Activated naive CD4-positive, alpha-beta T cell treated with anti-CD3 and anti-CD28 coated beads for 36 hours (primary cell): ENCODE measurements at places on chromosomes 4 and X. TPM values are rescaled to one million over a fixed set of nuclear protein-coding genes. Genes with fewer than 3 reads are reported as not detected.

DNA sequence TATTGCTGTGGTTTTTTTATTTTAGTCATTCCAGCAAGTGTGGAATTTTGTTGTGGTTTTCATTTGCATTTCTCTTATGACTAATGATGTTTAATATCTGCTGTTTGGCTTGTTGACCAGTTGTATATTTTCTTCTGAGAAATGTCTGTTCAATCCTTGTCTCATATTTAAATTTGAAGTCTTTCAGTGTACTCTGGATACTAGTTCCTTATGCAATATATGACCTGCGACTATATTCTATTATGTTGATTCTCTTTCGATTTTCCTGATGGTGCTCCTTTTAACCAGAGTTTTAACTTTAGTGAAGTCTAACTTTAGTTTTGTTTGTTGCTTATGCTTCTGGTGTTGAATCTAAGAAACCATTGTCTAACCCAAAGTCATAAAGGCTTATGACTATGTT lies 1528.0 kb downstream of the TECRL start:
- no peak overlapping the region for H3K27ac ChIP-seq
- DNase-seq = no peak
- H3K27me3 ChIP-seq = no peaks in the 10 kb centered on the region
- H3K4me1 ChIP-seq = no peaks in the 10 kb centered on the region
- H3K36me3 ChIP-seq = no peaks in the 10 kb centered on the region
- no peak overlapping the region for H3K4me3 ChIP-seq

GRCh38 chr4:112931001-112931400 lies 118.5 kb upstream of the ANK2 start:
- no peaks in the 10 kb centered on the region for H3K36me3 ChIP-seq
- no peak for DNase-seq
- no peak overlapping the region for H3K27ac ChIP-seq
- peaks cover 15% of the 10 kb centered on the region for H3K27me3 ChIP-seq

ARX gene
- total RNA-seq = not detected

ADGRL3 gene
- not detected for total RNA-seq

CLNK gene
- not detected for total RNA-seq

ABCG2 gene
- 0.35 TPM for total RNA-seq

SLC38A5 gene
- total RNA-seq = 45.0 TPM
